NCI-H460 (cell line): ENCODE measurements at places on chromosomes 7 and 10.

DNA sequence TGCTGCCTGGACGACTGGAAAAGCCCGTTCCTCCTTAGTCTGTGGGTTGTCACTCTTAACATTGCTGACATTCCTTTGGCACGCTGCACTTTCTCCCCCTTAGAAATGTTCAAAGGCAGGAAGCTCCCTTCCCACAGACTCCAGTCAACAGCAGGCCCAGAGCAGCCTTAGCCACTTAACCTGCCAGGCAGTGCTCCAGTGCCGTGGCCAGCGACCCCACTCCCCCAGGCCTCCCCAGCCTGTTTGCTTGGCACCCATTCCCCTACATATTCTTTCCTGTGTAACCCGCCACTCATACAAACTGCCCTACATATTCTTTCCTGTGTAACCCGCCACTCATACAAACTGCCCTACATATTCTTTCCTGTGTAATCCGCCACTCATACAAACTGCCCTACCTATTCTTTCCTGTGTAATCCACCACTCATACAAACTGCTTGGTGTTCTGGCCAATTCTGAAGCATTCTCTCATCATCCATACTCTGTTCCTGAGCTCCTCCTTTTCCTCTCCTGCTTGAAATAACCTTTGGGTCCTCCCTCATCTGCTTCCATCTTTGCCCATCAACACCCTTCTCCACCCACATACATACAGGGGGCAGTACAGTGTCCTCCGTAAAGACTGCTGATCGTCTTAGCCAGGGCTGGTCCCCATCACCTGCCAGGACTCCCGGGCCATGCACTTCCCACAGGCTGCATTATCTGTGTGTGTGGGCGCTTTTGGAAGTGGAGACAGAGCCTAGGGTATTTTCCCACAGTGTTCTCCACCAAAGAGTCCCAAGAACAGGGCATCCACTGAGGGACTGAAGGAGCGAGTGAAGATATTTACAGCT lies 57.3 kb downstream of the ADARB2 start:
- no peak for DNase-seq

DNA sequence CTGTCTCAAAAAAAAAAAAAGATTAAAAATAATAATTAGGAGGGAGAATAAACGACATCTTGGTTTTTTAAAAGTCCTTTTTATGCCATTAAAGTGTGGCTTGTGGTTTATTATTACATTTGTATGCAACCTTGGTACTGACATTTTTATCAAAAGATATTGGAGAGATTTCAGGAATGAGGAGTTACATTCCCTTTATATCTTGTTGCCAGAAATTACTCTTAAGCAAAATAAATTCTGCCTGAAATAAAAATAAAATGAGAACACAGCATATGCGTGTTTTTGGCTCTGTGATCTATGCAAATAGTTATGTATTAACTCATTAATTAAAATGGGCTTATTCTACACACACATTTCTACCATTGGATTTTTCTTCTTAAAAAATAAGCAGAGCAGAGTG lies 202.4 kb downstream of the BICC1 start:
- no peak for DNase-seq

DNA sequence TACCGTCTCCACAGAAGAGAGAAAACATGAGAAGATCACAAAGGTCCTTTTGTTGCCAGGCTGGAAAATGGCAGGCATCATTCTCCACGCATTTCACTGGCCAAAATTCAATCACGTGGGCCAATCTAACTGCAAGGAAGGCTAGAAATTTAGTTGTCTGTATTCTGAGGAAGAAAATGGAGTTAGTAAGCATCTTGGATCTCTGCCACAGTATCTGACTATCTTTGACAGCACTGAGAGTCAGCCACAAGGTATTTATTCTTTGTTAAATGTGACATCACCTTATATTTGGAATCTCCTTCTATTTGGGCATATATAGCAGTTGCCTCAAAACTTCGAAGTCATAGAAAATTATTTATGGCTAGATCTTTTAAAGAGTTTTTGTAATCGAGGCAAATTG lies 213.9 kb downstream of the NSUN6 start:
- no peak for DNase-seq

- DNase-seq = no peak
These were observed 83.0 kb downstream of the NRG3 start for GRCh38 chr10:81957976-81958375.

GRCh38 chr7:96786261-96786997 lies 76.8 kb upstream of the SEM1 start:
- DNase-seq = no peak

DNA sequence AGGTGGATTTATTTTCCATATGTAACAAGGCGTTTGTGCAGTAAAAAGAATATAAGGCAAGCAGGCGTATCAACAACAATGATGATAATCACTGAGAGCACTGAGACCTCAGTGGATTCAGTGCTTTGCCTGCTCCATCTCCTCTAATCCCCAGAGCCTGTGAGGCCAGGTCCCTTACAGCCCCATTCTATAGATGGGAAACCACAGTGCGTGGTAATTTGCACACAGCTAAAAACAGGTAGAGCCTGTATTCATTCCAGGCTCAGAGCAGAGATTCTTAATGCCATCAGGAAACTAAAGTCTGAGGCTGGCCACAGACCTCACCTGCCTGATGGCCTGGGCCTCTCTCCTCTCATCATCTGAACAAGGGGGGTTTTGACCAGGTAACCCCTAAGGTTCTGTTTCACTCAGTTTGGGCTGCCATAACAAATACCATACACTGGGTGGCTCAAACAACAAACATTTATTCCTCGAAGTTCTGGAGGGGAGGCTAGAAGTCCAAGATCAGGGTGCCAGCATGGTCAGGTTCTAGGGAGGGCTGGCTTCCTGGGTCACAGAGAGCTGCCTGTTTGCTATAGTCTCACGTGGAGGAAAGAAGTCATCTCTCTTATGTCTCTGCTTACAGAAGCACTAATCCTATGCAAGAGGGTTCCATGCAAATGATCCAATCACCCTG lies 10.3 kb upstream of the RASSF4 start:
- no peak for DNase-seq

- no peak for DNase-seq
These were observed 27.7 kb downstream of the TDRD1 start for GRCh38 chr10:114206902-114207301.

- DNase-seq = peak; percentile 22
These were observed 372.5 kb downstream of the SDK1 start for GRCh38 chr7:3673524-3673923.

DNA sequence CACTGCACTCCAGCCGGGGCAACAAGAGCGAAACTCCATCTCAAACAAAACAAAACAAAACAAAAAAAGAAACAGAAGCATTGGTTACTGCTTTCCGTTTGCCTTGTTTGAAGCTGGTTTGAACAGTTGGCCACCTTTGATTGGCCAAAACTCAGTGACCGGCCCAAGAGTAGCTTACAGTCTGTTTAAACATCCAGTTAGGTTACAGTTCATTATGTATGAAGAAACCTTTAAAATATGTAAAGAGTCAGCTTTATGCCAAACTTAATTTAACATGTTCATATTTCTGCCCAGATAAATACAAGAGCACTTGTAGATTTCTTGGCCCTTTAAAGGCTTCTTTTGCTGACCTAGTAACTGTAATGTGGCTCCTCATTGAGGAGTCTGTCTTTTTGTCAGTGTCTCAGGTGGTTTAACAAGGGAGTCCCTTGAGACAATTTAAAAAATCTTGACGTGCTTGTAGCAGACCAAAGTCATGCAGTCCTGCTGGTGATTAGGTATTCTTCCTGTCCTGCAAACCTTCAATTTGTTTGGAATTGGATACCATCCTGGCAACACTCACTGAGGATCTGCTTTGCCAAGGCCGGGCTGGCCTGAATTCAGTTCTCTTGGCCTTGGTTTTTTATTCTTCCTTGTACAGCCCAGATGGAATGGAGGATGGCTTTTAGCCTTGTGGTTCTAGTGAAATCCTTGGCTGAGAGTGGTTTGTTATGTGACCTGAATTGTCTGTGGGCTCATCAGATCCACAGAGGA lies 128.9 kb downstream of the PLXDC2 start:
- no peak for DNase-seq

DNA sequence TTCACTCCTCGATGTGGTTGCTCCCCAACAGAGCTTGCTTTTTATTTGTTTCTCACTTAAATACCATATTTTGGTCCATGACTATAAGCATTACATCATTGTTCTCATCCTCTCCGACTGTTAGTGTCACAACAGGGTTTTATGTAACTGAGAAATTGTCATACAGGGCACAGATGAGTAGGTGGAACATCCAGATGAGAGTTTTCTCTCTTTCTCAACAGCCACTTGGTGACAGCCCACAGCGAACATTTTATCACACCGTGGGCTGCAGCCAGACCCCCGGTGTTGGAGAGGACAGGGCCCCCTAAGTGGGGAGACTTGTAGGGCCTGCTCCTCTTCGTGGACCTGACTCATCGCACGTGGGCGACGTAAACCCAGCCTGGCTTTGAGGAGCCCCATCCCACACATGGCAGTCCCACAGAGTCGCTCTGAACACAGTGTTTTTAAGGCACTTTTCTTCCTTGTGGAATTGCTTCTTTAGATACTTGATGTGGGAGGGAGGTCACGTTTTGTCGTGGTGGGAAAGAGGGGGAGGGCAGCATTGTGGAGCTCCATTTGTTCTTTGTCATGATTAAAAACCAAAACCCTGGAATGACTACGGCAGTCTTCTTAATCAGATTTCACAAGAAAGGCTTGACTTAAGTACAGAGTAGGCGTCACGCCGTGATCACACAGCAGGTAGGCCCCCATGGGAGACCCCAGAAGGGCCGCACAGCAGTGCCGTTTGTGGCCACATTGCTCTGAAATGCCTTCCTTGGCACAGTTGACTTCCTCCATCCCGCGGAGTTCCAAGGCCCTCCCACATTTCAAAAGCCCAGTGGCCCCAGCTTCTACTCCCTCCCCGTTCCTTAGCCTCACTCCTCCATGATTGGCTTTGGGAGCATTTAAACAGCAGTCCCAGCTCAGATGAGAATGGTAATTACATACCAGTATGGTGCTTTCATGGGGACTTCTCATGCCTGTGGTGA lies 220.6 kb downstream of the CCDC3 start:
- no peak for DNase-seq

DNA sequence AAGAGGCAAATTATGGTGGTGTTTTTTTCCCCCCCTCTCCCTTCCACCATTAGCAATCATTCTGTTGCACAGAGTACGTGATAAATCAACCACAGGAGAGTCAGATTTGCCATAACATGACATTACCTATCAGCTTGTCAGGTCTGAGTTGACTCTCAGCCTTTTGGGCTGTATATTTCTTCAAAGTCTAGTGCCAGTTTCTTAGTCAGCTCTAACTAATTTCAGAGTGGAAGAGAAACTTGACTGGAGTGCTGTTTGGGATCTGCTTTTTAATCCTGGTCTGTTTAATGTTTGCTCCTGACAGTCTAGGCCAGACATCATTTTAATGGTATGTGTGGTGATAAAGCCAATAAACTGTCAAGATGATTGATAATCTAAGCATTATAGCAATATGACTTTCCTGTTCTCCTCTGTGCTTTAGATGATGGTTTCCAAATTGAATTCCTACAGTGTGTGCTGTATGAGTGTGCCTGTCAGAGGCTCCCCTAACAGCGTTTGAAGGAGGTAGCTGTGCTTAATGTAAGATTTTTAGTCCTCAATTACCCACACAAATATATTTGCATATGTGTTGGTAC lies 76.9 kb downstream of the LRMDA start:
- DNase-seq = no peak

DNA sequence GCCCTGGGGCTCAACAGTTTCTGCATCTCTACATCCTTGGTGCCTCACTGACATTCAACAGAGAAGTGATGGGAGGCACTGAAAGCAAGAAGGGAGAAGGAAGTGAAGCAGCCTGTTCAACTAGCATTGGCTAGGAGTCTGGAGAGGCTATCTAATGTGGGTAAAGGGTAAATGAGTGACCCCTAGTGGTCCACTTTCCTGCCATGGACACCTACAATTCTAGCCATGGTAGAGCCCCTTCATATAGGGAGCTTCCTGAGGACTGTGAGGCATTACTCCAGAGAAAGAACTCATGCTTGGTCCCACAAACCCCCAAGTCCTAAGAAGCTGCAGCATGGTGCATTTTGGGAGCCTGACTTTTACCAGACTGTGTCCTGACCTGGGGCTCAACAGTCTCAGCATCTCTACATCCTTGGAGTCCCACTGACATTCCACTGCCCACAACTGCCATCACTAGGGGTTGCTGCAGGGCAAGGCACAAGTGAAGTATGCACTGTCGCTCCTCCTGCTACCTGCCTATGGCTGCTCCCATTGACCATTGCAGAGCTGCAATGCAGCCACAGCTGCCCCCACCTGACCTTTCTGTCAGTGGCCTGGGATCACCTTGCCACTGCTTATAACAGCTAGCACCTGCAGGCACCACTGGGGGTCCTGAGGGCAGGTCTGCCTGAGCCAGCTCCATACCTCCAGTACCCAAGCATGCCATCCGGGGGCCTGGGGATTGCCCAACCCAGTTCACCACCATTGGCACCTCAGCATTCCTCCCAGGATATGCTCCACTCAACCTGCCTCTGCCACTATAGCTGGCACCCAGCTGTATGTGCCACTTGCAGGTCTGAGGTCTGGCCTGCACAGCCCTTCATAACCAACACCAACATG lies 44.1 kb upstream of the CDK6 start:
- DNase-seq = peak; percentile 16

GRCh38 chr10:132405463-132405991 lies 8.5 kb downstream of the PWWP2B start:
- DNase-seq = no peak

DNA sequence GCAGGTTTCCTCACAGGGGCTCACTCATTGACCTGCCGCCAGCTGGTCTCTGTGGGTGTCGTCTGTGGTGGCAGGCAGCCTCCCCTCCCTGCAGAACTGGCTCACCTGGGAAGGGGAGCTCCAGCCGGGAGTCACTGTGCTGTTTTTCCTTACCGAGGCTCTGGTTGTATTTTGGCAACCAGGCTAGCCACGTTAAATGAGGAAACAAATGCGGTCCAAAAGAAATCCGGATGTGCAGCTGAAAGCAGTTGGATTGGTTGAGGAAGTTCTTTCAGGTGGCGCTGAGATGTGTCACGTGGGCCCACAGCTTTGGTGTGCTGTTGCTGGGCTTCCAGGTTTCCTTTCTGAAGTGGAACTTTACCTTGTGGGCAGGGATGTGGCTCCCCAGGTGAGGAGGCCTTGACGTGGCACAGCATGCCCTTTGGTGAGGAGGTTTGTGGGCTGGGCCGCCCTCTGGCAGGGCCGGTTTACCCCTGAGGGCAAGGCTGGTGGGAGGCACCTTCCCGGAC lies 14.2 kb downstream of the MTURN start:
- DNase-seq = no peak

DNA sequence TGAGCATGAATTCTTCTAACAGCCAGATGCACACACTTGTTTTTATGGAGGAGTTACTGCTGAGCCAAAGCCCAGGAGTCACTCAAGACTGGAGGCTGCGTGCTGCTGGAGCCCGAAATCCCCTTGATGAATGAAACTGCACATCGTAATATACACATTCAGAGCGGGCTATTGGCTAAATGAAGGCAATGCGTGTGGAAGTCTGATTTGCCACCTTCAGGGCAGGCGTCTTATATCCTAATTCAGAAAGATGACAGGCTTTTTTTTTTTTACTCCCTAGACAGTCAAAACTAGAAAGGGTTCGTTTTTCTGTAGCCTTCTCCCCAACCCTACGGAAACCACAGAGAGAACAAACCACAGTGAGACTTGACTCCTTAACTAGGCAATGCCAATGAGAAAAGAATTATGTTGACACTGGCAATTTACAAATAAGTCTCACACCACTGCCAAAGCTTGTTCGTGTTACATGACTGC lies 227.2 kb upstream of the KLF14 start:
- peak; percentile 80 for DNase-seq
